ENCODE measurements at places on chromosomes 7 and 10.

- no peak for DNase-seq
These were observed 502.3 kb downstream of the ZWINT start for GRCh38 chr10:55858730-55859129.

- DNase-seq: no peak
These were observed 33.5 kb upstream of the ENO4 start for GRCh38 chr10:116815641-116816415.

GRCh38 chr10:117425974-117426566 lies 50.8 kb upstream of the PDZD8 start:
- DNase-seq: no peak

GRCh38 chr10:111209692-111210091 lies 132.9 kb downstream of the ADRA2A start:
- DNase-seq: no peak

DNA sequence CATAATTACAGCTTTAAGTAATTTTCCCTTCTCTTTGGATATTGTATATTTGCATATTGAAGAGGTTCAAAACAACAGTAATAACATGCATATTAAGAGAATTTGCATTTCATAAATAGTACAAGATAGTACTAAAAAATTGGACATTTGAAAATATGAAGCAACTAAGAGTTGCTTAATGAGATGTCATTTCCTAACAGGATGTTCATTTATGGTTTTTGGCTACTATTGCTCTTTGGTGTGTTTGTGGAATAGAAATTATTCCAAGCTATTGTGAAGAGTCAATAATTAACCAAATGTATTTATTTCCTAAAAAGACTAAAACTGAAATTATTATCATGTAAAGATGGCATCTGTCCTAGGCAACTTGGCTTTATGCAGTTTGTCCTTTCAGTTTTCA lies 4.1 kb upstream of the SGCE start:
- no peak for DNase-seq
